ENCODE measurements at places on chromosomes 7 and 10. TPM values are rescaled to one million over a fixed set of nuclear protein-coding genes. Genes with fewer than 3 reads are reported as not detected.

The TRRAP gene
- 25.8 TPM for total RNA-seq

DNA sequence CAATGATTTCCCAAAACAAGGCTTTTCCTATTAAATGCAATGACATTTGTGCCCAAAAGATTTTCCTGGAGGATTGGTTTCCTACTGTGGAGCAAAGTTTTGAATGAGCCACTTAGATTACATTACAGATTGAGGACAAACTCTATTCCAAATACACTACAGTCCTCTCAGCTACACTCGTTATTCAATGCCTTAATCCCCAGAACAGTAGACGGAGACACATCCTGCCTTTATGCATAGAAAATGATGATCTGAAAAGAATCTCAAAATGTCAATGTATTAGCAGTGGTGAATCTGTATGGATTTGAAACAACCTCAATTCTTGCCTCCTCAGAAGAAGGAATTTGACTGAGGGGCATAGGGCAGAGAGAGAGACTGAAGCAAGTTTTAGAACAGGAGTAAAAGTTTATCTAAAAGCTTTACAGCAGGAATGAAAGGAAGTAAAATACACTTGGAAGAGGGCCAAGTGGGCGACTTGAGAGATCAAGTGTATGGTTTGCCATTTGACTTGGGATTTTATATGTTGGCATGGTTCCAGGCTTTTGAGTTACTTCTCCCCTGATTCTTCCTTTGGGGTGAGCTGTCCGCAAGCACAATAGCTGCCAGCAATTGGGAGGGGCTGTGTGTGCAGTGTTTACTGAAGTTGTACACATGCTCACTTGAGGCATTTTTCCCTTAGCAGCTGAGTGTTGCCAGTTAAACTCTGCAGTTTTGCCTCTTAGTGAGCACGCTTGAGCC lies 891.9 kb upstream of the MBL2 start:
- no peak for DNase-seq

GRCh38 chr7:41187322-41187721 lies 515.6 kb downstream of the INHBA start:
- no peak for DNase-seq

GRCh38 chr10:31020209-31020608 lies 11.5 kb downstream of the ZNF438 start:
- DNase-seq, result no peak

DNA sequence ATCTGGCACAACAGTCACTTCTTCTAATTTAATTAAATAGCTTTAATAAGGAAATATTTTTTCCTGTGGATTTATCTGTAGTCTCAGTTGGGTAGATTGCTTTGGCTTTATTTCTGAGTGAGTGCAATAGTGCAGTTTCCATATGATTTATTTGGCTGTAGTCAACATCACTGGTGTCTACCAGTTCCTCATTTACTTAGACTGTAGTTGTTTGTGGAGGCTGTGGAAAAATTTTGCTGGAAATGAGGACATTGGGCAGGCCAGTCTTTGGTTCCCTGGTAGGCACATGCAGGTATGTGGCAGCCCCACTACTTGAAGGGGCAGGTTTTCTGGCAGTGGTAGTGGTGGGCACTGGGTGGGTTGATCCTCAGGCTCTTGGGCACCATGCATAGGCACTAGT lies 15.5 kb downstream of the TAS2R40 start:
- DNase-seq, result no peak

GRCh38 chr10:113469796-113470195 lies 83.1 kb upstream of the HABP2 start:
- no peak for DNase-seq

The JCAD gene
- 19.3 TPM for total RNA-seq

The INA gene
- 0.08 TPM for total RNA-seq

DNA sequence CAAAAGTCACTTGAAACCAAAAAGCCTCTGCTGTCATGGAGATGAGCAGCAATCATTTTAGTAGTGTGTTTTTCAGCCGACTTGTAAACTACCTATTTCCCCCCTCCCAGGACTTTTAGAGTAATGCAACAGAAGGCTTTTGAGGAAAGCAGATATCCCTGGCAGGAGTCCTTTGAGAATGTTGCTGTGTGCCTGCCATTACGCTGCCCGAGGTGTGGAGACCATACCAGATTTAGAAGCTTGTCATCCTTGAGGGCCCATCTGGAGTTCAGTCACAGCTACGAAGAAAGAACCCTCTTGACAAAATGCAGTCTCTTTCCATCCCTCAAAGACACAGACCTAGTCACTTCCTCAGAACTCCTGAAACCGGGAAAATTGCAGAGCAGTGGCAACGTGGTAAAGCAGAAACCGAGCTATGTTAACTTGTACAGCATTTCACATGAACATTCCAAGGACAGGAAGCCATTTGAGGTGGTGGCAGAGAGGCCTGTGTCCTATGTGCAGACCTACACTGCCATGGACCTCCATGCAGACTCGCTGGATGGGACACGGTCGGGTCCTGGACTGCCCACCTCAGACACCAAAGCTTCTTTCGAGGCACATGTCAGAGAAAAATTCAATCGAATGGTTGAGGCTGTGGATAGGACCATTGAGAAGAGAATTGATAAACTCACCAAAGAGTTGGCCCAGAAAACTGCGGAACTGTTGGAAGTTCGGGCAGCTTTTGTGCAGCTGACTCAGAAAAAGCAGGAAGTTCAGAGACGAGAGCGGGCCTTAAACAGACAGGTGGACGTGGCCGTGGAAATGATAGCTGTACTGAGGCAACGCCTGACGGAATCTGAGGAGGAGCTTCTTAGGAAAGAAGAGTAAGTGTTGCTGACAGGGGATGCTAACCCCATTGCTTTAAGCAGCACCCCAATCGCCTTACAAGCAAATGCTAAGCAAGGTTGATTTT lies 2.2 kb downstream of the ZNF365 start:
- no peak for DNase-seq

- DNase-seq, result peak; percentile 60
Observed at GRCh38 chr10:132066186-132066585, 440 bp downstream of the JAKMIP3 start.

The SPDYE9 gene
- total RNA-seq, result not detected

All from cardiac septum (tissue), 1 donor.